ENCODE measurements at places on chromosomes 1 and 21. TPM values are rescaled to one million over a fixed set of nuclear protein-coding genes. Genes with fewer than 3 reads are reported as not detected.

DNA sequence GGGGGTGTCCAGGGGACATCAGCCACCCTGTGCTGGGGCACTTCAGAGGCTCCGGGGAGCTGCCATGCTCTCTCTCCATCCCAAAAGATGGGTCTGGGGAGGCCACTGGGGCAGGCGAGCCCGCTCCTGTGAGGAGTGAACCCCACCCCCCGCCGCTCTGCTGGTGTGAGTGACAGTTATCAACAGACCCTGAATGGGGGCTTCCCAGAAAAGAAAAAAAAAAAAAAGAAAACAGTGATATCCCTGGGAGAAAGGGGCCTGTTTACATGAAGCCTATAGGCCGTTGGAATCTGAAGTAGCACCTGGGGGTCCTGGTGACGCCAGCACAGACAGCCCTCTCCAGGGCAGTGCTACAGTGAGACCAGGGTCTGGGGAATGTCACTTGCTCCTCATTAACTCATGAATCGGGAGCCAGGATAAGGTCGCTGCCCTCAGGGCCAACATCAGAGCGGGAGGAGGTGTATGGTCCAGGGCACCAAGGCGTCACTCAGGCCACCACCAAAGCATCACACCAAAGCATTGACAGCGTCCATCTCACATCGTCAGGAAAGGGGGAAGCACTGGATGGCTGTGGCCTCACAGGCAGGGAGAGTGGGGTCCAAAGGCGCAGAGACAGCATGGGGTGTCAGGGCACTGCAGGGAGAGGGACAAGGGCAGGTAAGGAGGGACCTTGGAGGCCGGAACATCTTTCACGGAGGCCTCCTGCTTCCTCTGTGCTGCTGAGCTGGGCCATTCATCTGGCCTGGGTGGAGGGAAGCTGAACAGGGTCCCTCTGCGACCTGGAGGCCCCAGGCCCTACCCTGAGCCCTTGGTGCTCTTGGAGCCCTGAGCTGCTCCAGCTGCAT, 8.4 kb upstream of the NPHP4 start:
- no peak for DNase-seq

- DNase-seq, result no peak
These were observed 3.2 kb upstream of the CCNL2 start for GRCh38 chr1:1402072-1402900.

DNA sequence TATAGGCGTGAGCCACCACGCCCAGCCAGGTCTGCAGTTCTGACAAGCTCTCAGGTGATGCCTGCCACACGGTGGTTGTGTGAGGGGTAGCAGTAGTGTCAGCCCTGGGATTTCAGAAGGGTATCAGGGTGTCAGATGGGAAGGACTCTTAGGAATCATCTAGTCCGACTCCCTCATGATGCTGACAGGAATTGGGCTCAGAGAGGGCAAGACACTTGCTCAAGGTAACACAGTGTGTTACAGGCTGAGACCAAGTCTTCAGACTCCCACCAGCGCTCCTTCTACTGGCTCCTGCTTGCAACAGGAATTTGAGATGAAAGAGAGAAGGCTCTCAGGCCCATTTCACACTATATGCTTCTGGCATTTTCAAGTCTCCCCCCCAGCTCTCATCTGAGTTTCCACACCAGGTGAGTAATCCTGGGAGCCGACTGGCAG, 6.9 kb downstream of the HTR1D start:
- DNase-seq, result no peak

GRCh38 chr1:110951161-110951560, 12.6 kb downstream of the LRIF1 start:
- no peak for DNase-seq

DNA sequence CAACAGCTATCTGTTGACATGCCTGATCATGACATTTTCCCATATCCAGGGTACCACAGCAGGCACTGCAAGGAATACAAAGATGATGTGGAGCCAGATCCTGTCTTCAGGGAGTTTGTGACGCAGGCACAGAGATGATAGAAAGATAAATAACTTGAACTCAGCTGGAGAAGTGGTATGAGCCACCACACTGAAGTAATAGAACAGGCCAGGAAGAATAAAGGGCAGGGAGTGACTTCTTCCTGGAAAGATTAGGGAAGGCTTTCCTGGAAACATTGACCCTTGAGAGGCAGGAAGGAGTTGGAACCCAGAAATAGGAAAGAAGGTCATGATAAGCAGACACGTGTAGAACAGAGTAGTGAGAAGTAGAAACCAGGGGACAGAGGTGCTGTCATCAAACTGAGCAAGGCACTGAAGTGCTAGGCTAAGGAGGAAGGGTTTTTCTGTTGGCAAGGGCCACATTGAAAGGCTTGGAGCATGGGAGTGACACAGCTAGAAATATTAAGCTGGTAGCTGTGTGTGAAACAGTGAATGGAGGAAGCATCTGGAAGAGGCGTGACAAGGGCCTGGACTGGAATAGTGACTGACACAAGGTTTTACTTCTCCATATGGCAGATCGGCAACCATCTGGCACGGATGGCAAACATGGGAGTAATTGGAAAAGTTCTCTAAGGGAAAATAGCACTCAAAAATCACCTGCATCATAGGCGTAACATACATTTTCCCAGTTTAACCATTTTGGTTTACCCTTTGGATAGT, 68.4 kb downstream of the AK5 start:
- no peak for DNase-seq

- DNase-seq, result no peak
These were observed 6.7 kb downstream of the KNCN start for GRCh38 chr1:46544561-46545240.

DNA sequence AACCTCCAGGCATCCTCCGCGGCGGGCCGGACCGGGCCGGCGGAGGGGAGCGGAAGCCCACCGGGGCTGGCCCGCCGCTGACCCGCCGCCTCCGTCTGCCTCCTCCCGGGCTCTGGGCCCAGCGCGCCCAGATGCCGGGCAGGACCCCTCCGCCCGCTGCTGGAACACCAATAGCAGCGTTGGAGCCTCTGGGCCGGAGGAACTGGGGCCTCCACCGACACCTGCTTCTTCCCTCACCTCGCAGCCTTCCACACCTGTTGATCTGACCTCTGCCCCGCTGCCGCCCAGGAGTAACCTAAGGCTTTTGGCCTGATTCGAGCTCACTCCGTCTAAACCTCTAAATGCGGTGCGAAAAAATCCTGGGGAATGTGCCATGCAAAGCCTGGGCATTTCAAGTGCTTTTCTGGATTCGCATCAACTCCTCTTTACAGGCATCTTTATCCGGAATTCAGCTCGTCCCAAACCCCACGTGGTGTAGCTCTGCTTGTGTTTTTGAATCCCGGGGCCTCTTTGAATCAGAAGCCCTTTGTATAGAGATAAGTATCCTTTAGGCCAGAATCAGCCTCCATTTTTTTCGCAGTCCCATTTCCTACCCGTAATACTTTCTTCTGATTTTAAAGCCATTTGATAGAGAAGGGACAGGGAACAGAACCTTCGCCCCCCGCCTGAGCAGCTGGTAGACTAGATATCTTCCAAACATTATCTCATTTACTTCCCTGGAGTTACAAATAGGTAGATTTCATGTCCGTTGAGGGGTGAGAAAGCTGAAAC, 680 bp upstream of the CNN3 start:
- DNase-seq, result peak; percentile 24

- DNase-seq, result no peak
These were observed 12.6 kb upstream of the RGL1 start for GRCh38 chr1:183792300-183792699.

DNA sequence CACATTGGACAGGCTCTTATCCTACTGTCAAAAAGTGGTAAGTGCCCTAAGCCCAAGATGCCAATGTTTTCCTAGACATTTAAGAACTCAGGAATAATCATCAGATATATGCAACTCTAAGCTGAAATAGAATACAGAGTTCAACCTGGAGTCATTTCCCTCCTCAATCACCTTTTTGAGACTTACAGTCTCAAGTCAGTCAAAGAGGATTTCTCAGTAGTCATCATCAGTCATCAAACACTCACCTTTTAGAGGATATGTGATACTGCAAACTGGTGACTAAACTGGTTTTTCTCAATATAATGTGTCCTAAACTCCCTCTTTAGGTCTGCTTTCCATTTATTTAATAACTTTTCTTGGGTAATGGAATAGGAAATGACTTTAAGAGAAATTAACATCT, 145.3 kb upstream of the ADAMTS5 start:
- no peak for DNase-seq

DNA sequence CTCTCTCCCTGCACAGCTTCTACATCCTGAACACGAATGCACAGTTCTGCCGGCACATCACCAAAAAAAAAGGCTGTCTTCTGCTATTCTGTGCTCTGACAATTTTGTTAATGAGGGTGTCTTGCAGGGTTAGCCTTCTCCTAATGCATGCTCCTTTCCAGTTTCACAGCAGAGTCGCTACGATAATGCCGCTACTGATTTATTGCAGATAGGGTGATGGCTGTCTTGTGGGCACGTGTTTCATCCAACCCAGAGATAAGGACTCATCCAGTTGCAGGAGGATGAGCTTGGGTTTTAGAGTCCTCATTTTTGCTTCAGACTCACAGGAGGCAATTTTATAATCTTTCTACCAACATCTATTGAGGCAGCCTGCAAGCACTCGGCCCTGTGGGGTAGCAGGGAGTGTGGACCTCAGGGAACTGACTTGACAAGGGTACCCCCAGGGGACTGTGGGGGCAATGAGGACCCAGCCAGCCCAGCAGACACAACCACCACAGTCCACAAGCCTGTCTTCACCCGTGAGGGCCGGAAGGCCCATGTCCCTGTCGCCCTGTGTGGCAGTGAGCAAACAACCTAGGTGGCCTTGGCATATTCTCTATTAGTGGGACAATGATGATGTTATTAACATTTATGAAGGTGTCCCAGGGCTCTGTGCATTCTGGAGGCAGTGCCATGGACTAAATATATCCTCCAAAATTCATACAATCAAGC, 15.4 kb upstream of the UTS2 start:
- DNase-seq, result peak; percentile 44

- DNase-seq, result no peak
These were observed 593.8 kb downstream of the MATN1 start for GRCh38 chr1:30129421-30130055.

DNA sequence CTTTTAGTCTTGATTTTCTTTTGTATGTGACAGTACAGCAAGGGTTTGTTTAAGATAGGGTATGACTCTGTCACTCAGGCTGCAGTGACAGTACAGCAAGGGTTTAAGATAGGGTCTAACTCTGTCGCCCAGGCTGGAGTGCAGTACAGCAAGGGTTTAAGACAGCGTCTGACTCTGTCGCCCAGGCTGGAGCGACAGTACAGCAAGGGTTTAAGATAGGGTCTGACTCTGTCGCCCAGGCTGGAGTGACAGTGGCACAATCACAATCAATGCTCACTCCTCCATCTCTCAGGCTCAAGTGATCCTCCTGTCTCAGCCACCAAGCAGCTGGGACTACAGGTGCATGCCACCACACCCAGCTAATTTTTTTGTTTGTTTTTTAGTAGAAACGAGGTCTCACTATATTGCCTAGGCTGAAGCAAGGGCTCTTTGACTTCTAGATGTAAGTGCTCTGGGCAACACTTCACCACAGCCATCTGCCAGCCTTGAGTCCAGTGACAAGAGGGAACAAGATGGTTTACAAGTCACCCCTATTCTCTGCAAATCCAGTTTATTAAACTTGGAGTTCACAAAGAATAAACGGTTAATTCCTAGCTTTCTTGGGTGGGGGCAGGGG, 965 bp upstream of the SH2D5 start:
- DNase-seq, result no peak

DNA sequence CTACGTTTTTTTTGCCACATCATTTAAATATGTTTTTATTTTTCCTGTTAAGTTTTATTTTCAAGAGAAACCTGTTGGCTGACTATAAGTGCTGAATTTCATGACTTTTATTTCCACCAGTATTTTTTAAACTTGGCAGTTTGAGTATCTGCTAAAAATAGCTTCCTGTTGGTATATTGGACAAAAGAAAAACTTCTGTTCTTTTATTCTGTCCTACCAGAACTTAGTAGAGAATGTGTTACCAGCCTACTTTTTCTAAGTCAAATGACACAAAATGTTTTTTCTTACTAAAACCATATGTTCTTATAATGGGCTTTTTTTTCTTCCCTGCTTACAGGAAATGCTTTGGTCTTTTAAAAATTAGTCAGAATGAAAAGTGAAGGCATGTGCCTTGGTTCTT, 7.6 kb downstream of the DR1 start:
- DNase-seq, result no peak

GRCh38 chr1:165717918-165718515, 19.7 kb upstream of the ALDH9A1 start:
- DNase-seq, result peak; percentile 21

DNA sequence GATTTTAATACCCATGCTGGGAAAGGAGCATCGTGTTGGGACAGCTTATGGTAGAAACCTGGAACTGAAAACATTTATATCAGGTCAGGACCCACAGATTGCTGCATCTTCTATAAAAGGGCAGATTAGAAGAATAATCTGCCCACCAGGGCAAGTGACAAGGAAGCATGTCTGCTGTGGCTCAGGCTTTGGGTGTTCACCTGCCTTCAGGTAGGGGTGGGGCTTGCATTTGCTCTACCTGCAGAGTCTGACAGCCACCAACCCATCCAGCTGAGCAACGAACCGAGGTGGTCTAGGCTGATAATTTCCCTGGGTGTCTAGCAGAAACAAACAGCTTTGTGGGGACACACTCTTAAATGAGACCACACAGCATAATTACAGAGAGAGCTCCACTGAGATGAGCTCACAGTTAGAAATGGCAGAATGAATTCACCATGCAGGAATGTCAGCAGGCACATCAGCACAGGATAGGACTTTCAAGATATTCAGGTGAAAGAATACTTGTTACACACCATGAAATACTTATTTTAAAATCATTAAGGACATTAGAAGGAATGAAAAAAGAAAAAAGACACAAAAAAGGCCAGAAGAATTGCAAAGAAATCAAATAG, 36.1 kb upstream of the B3GALT5 start:
- no peak for DNase-seq

DNA sequence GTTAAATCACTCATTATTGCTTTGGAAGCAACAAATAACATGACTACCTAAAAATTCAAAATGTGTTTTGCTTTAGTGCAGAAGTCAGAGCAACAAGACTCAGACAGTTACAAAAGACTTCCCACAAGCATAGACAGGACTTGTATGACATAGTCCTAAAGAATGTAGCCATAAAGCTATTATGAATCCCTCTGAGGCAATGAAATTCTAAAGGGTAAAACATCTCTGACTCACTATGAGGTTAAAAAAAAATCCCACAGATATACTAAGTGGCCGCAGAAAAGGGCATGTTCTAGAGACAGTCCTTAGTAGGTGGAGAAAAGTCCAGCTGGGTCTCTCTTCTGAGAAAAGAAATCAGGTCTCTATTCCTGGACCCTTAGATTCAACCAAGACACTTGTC, 4.9 kb downstream of the PRKAB2 start:
- DNase-seq, result no peak

Gene S100A7
- total RNA-seq, result not detected

Gene LCK
- 0.50 TPM for total RNA-seq

Gene TSPEAR
- not detected for total RNA-seq

Gene SV2A
- 31.3 TPM for total RNA-seq

Gene VCAM1
- total RNA-seq, result 80.2 TPM

Gene CD53
- total RNA-seq, result 18.4 TPM

Gene PMF1
- total RNA-seq, result 32.6 TPM

Gene LMOD1
- total RNA-seq, result 8.4 TPM

Gene LCA5L
- total RNA-seq, result 4.3 TPM

Gene PKNOX1
- total RNA-seq, result 21.7 TPM

Gene ACTL8
- total RNA-seq, result not detected

Gene TSPAN2
- 8.9 TPM for total RNA-seq

Gene KCNE1
- 2.2 TPM for total RNA-seq

All from spinal cord (tissue), 10 donors.